ENCODE measurements at places on chromosomes 13 and 19. TPM values are rescaled to one million over a fixed set of nuclear protein-coding genes. Genes with fewer than 3 reads are reported as not detected.

GRCh38 chr19:31742249-31742648, 393.0 kb upstream of the TSHZ3 start:
- DNase-seq, result no peak

DNA sequence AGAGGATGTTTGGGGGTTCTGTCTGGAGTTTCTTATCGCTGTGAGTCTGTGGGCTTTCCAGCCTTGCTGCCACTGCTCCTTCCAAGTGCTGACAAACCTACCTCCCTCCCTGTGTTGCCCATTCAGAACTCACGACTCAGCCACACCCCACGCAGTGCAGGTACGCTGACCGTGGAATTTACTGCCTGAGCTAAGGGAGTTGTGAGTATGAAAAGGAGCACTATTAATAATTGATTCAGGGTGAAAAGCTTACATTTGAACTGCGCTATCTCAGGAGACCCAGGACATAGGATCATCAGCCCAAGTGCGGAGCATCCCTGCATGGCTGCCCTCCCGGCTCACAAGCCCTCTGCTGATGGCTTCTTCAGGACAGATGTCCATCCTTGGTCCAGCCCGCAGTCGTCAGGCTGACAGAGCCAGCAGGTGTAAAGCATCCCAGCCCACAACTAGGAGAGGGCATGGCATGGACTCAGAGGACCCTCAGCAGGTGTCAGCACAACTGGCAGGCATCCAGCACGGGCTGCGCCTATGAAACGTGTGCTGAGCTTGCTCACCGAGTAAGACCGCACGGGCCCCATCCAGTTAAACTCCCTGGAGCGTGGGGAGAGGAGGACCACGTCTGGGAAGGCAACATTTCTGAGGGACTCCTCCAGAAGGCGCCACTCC, 244.0 kb downstream of the COL4A1 start:
- no peak for DNase-seq

- no peak for DNase-seq
These were observed 124.5 kb downstream of the ITGBL1 start for GRCh38 chr13:101576977-101577376.

GRCh38 chr19:48354332-48354992, 9.3 kb downstream of the TMEM143 start:
- DNase-seq, result no peak

GRCh38 chr13:111539252-111539651, 218.8 kb downstream of the TEX29 start:
- no peak for DNase-seq

- DNase-seq, result no peak
These were observed 27.8 kb upstream of the TDRD3 start for GRCh38 chr13:60369242-60369641.

DNA sequence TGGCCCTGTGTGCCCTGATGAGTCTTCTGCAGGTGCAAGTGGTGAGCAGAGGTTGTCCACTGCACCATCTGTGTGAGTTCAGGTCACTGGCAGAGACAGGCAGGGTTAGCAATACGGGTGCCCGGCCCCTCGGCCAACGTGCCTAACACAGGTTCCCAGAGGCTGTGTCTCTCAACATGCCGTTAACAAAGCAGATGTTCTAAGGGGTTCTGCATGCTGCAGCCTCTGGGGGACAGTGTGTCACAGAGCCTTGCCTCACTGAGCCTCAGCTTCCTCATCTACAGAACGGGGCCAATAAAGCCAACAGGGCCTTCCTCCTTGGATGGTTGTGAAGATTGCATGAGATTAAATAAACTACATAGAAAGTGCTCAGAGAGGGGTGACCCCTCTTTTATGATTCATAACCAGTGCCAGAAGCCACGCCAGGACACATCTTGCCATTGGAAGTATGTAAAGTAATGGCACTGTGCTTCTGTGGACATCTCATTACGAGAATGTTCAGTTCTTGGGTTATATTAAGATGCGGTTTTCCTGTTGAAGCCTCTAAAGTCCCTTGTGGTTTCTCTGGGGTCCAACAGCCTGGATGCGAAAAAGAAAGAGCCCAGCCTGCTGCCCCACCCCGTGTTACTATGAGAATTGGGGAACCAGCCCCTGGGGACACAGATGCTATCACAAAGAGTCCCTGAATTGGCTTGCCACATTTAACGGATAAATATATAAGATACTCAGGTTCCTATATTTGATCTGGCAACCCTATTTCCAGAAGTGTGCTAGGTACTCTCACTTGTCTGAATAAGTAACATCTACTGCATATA, 11.2 kb upstream of the ARHGEF18 start:
- DNase-seq, result no peak

DNA sequence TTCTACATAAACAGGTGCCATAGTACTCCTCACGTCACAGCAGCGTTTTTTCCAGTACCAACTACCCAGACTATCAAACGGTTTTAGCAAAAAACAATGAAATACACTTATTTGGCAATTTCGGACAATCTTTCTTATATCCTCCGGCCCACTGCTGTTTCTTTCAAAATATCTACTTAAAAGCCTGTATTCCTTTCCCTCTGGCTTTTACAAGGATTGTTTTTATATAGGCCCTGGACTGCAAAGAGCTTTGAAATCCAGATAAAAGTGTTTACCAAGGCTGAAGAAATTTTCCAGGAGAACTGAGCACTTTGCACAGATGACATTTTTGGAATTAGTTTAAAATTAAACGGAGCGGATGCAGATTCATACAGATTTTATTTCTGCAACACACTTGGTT, 255.9 kb upstream of the STARD13 start:
- DNase-seq, result no peak

DNA sequence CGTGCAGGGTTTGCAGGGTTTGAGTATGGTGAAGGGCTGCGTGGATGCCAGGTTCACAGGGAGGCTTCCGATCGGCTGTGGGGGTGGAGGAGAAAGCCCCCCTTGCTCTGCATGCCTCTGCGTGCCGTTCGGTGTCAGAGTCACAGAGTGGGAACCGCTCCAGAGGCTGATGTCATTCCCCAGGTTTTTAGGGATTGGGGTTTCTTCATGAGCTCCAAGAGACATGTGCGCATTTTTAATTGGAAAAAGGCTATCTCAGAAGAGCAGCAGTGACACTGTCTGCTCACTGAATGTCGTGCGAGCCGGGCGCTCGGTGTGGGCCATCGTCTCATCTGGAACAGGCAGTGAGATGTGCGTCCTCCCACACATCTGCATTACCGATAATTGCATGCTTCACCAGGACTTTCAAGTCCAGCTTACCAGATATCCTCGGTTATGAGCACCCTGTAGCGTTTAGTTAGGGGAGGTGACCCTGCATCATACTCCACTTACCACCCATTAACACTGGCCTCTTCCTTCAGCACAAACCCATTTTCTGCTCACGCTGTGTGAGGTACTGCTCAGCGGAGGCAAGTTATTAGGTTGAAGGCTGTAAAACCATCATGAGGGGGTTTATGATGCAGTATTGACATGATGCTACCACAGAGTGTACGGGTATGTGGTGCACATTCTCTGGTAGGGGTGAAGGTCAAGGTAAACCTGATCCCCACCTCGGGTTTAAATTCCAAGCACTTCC, 1.7 kb downstream of the MCF2L start:
- DNase-seq, result peak; percentile 6

GRCh38 chr13:109840201-109840892, 54.0 kb upstream of the IRS2 start:
- DNase-seq, result no peak

DNA sequence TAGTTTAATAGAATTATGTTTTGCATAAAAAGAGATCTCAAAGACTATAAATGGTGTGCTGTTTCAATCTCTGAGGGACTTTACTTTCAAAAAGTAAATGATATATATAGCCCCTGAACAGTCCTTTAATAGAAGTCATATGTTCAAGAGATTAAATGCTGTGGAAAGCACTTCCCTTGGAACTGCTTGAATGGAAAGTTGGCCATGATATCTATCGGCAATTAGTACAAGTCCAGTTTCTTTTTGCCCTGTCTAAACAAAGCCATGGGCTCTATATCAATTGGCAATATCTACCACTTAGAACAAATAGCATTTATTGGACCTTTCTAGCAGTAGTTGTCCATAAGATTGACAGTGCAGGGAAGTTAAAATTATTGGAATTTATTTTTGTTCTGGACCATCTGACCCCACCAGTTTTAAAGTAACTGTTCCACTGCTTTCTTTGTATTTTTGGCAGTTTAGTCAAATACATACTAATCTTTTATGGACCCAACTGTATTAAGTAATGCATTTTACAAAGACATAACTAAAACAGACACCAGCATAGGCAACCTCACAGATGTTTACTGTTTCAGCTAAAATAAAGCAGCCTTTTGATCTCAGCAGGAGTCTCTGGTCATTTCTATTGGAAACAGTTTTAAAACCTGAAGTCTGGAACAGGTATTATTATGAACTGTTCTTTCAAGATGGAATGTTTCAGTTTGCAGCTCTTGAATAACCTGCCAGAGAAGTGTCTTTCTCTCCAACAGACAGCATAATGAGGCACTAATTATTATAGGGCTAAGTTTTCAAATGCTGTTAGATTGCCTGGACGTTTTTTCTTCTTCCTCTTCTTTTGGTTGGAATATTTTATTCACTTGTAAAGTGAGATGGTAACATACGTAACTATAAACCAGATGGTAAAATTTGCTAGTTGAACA, 282.6 kb downstream of the DCLK1 start:
- DNase-seq, result no peak

GRCh38 chr13:32297206-32297605, 18.0 kb downstream of the ZAR1L start:
- no peak for DNase-seq

- peak; percentile 63 for DNase-seq
These were observed at the start of gene EMP3 for GRCh38 chr19:48325265-48325910. Gene EMP3 (plus strand): TSS chr19:48325552. CDS start chr19:48326845, 1,293 bp downstream.

- DNase-seq, result no peak
These were observed 2.2 kb upstream of the FCHO1 start for GRCh38 chr19:17748884-17749638.

- DNase-seq, result no peak
These were observed 17.5 kb upstream of the ZNF492 start for GRCh38 chr19:22616659-22617058.

GRCh38 chr13:111265006-111265700, 55.3 kb upstream of the TEX29 start:
- no peak for DNase-seq

- DNase-seq, result no peak
These were observed 47.9 kb downstream of the CERS4 start for GRCh38 chr19:8257052-8257443.

DNA sequence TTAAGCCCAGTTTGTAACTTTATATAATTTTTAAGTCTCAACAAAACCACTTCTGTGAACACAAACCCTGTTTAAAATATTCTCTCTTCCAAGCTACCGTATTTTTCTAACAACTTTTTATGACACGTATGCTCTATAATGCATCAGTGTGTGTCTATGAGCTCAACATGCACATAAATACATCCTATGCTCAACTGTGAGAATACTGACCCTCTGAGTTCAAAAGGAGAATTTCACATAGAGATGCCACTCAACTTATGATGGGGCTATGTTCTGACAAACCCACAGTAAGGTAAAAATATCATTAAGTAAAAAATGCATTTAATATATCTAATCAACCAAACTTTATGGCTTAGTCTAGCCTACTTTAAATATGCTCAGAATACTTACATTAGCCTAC, 1139.7 kb upstream of the SPRY2 start:
- DNase-seq, result no peak

DNA sequence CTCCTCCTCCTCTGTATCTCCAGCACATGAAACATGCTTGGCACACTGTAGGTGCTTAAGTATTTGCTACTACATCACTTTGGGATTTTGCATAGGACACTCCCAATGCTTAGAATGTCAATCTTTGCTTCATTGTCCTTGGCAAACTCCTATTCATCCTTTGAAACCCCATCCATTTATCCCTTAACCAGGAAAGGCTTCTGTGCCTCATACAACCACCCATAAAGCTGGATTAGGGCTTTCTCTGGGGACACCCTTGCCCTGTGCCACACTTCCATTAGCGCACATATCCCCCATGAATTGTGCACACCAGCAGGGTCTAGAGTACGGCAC, 5.8 kb upstream of the EPS8L1 start:
- no peak for DNase-seq

- no peak for DNase-seq
These were observed 11.7 kb upstream of the RBM26 start for GRCh38 chr13:79417741-79418140.

GRCh38 chr13:107743983-107744382, 471.4 kb downstream of the LIG4 start:
- DNase-seq, result no peak

DNA sequence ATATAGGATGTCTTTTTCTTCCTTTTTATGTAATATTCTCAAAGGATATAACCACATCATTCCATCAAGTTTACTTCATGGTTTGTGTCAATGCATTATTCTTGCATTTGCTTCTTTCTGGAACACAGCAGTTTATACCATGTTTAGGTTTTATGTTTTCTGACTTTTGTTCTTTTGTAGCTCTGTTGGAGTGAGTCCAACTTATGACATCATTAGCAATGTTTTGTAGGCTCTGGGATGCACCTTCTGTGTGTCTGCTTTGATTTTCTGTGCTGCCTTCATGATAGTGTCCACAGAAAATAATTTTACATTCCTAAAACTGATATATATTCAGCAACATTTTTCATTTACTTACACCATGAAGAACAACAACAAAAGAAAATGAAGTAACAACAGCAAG, 68.9 kb downstream of the SHISA2 start:
- no peak for DNase-seq

DNA sequence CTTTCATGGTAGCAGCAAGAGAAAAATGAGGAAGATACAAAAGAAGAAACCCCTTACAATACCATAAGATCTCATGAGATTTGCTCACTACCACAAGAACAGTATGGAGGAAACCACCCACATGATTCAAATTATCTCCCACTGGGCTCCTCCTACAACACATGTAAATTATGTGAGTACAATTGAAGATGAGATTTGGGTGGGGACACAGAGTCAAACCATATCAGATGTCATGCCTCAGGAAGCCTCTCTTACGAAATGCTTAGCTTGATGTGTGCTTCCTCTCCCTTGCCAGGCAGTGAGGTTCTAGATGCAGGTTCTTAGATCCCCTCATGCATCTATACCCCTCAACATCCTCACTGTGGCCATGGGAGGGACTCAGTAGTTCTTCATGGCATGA, 63.2 kb upstream of the RGCC start:
- DNase-seq, result no peak

Gene NKPD1
- 1.2 TPM for total RNA-seq

Gene ICAM1
- not detected for total RNA-seq

Gene ZNF570
- total RNA-seq, result 14.5 TPM

Gene UBA52
- 826 TPM for total RNA-seq

Gene CLEC17A
- total RNA-seq, result not detected

Gene SIGLEC12
- total RNA-seq, result not detected

Gene SDHAF1
- 17.7 TPM for total RNA-seq

Gene C1QTNF9
- total RNA-seq, result not detected

Gene LILRA1
- total RNA-seq, result not detected

Gene PSG7
- total RNA-seq, result not detected

Gene CPB2
- total RNA-seq, result not detected

Gene LGI4
- total RNA-seq, result 14.4 TPM

Gene PTH2
- total RNA-seq, result 2.5 TPM

Gene TLE2
- not detected for total RNA-seq

Gene EDDM13
- total RNA-seq, result not detected

Gene C5AR1
- total RNA-seq, result 1.4 TPM

Gene KLF12
- 59.9 TPM for total RNA-seq

Gene GIPR
- 36.4 TPM for total RNA-seq

Gene COL4A2
- total RNA-seq, result 60.9 TPM

Gene PROZ
- total RNA-seq, result not detected

All from glutamatergic neuron (in vitro differentiated cells).